Endothelial cell of umbilical vein (primary cell): ENCODE measurements at places on chromosomes 5 and 9. TPM values are rescaled to one million over a fixed set of nuclear protein-coding genes. Genes with fewer than 3 reads are reported as not detected.

- H3K4me1 ChIP-seq = peaks cover 4% of the 10 kb centered on the region
- peak overlapping the region; percentile 63 for H3K4me3 ChIP-seq
- H3K27ac ChIP-seq = no peak overlapping the region
- peak; percentile 41 for DNase-seq
Measured at GRCh38 chr9:15306068-15306756, 804 bp downstream of the TTC39B start.

- H3K4me1 ChIP-seq = no peaks in the 10 kb centered on the region
- no peaks in the 10 kb centered on the region for H3K27me3 ChIP-seq
- H3K27ac ChIP-seq = no peak overlapping the region
- no peak for DNase-seq
Measured at GRCh38 chr5:44294516-44294915, 94.7 kb downstream of the FGF10 start.

- peaks cover 2% of the 10 kb centered on the region for H3K4me1 ChIP-seq
- H3K27me3 ChIP-seq = no peaks in the 10 kb centered on the region
- no peaks in the 10 kb centered on the region for H3K36me3 ChIP-seq
- no peak overlapping the region for H3K27ac ChIP-seq
Measured at GRCh38 chr5:98432378-98432777, 341.1 kb upstream of the RGMB start.

ZNF462 gene
- 24.7 and 27.0 TPM in 2 replicates for total RNA-seq

CD72 gene
- not detected in 2 replicates for total RNA-seq

PIP5K1B gene
- 0.27 TPM in 1 of 2 replicates, not detected in the other for total RNA-seq

DNAJC25 gene
- total RNA-seq = 5.2 and 5.5 TPM in 2 replicates
